ENCODE measurements at places on chromosomes 2 and 18.

- DNase-seq, result no peak
Measured at GRCh38 chr2:113124984-113125855, 2.2 kb upstream of the IL1RN start.

- DNase-seq, result no peak
Measured at GRCh38 chr2:47074691-47075090, 80.4 kb downstream of the STPG4 start.

DNA sequence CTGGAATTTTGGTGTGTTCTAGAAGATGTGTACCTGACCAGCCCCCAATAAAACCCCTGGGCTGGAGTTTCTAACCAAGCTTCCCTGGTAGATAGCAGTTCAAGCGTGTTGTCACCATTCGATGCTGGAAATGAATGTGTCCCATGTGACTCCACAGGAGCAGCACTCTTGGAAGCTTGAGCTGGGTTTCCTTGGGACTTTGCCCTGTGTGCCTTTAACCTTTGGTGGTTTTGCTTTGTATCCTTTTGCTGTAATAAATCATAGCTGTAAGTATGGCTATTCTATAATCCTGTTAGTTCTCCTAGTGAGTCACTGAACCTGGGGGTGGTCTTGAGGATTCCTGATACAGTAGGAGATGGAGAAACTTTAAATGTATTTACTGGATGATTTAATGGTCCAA is 65.2 kb downstream of the KLHL14 start:
- no peak for DNase-seq

DNA sequence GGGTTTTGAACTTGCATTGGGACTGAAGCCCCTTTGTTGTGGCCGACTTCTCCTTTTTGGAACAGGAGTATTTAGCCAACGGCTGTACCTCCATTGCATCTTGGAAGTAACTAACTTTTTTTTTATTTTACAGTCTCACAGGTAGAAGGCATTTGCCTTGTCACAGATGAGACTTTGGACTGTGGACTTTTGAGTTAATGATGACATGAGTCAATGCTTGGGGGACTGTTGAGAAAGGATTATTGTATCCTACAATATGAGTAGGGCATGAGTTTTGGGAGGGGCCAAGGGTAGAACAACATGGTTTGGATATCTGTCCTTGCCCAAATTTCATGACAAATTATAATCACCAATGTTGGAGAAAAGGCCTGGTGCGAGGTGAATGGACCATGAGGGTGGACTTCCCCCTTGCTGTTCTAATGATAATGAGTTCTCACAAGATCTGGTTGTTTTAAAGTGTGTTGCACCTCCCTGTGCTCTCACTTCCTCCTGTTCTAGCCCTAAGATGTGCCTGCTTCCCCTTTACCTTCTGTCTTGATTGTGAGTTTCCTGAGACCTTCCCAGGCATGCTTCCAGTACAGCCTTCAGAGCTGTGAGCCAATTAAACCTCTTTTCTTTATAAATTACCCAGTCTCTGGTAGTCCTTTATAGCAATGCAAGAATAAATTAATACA is 1269.4 kb upstream of the CHAC2 start:
- DNase-seq, result no peak

GRCh38 chr18:41753826-41754225 is 201.2 kb upstream of the PIK3C3 start:
- no peak for DNase-seq

GRCh38 chr18:3623769-3624545 is 174.0 kb downstream of the TGIF1 start:
- no peak for DNase-seq

DNA sequence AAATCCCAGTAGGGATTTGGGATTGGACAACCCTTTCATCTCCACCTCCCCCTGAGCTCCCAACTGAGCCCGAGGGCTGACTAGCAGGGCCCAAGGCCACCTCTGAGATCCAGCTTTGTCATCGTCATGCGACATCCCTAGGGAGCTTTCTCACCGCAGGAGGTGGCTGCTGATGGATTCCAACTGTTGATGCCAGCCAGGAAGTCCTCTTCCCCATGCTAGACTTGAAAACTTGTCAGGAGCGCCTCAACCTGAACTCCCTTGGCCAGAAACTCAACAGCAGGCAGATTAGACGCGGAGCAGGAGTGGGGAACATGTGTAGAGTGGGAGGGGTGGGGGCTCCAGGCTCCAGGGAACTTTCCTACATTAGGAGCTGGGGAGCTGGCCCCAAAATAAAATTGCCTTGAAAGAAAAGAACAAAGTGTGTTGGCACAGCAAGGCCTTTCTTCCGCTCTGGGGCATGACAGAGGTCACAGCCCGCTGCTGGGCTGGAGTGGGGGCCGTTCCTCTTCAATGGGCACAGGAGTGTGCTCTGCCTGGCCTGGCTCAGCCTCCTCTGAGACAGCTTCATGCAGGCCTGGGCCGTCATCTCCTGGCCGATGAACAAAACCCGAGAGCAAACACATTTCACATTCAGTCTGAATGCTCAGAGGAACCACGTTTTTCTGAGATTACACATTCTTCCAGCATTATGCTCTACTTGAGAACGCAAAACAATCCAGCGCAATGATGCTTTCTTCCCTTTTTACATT is 34.5 kb downstream of the EMILIN2 start:
- no peak for DNase-seq

GRCh38 chr2:885230-886071 is 65.2 kb upstream of the SNTG2 start:
- DNase-seq, result no peak

DNA sequence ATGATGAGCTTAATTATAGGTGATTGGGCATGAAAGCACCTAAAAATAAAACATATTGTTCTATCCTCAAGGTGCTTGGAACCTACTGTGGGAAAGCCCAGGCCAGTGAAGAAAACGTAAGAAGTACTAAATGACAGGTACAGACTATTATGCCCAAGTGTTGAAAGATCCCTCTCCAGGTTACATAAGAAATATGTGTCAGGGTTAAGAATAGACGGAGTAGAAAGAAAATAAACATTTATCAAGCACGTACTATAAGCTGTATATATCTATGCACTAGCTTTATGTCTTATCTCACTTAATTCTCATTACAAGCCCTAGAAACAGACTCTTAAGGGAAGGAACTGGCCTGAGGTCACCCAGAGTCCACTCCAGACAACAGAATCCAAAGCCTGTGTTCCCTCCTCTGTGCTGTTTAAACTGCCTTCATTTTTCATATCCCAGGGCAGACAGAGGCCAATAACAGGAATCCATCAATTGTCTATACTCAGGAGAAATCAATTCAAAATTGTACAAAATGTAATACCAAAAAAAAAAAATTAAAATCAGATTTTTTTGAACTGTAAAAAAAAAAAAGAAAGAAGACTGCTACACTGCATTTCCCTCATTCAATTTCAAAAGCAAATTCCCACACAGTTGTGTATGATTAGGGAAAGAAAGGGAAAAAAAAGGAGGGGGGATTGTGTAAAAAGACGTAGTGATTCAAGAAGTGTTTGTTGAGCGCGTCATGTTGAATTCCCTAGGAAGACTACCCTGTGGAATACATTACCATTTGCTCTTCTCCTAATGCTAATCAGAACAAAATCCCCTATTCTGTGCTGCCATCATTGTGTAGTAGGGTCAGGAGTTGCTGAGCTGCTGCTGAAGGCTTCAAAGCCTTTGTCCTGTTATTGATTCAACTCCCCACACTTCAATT is 156.3 kb downstream of the IRS1 start:
- DNase-seq, result no peak

DNA sequence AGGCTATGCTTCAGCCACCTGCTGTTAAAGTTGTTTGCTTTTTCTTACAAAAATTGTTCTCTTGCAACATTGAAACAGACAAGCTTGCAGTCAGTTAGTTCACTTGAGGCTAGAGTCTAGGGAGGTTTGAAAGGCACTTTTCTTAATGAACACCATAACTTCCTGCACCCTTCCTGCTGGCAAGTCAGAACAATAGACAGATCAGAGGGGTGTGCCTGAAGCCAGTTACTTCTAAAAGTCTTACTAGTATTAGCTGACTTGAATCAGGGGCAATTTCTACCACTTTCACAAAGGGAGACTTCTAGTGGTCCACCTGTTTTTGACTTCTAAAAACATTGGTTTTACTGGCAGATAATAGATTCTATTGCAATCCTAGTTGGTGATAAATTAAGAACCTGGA is 367.4 kb upstream of the CDH20 start:
- no peak for DNase-seq

GRCh38 chr2:184049566-184049965 is 548.8 kb upstream of the ZNF804A start:
- DNase-seq, result no peak

DNA sequence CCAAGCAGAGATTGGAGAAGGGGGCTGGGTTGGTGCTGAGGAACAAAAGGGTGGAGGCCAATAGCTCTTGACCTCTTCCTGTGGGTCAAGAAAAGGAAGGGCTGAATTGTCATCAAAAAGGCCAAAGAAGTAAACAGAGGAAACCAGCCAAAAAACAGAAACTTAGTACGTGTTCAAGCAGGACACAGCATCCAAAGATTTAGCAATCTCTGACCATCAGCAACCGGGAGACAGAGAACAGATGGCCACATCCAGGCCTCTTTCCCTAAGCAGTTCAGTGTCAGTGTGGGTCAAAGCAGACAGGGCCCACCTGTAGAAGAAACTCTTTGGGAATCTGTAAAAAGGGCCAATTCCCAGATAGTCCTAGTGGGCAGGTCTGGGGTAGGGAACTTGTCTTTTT is 2.9 kb downstream of the DNPEP start:
- no peak for DNase-seq

DNA sequence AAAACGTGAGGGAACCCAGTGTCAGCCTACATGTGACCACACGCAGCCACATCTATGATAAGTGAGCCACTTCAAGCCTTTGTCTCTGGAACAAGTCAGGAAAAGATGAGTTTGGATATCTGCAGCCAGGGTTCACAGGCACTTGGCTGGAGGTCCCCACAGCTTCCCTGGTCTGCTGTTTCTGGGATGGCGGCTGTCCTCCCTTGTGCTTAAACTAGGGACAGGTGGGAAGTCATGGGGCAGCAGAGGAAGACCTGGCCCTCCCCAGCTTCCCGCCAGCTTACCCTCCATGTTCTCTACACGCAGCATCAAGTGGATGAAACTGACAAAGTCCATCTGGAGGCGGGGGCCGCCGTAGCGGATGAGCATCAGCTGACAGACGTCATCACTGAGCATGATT is 38.5 kb upstream of the GALNT14 start:
- DNase-seq, result no peak

- DNase-seq, result no peak
Measured at GRCh38 chr2:208274748-208275147, 8.7 kb downstream of the PIKFYVE start.

- DNase-seq, result no peak
Measured at GRCh38 chr18:63079114-63079513, 240.5 kb downstream of the BCL2 start.

GRCh38 chr2:163039266-163039665 is 200.7 kb upstream of the KCNH7 start:
- no peak for DNase-seq

- no peak for DNase-seq
Measured at GRCh38 chr2:66919286-66919685, 477.8 kb upstream of the ETAA1 start.

- no peak for DNase-seq
Measured at GRCh38 chr18:9673296-9674251, 34.5 kb upstream of the RAB31 start.

DNA sequence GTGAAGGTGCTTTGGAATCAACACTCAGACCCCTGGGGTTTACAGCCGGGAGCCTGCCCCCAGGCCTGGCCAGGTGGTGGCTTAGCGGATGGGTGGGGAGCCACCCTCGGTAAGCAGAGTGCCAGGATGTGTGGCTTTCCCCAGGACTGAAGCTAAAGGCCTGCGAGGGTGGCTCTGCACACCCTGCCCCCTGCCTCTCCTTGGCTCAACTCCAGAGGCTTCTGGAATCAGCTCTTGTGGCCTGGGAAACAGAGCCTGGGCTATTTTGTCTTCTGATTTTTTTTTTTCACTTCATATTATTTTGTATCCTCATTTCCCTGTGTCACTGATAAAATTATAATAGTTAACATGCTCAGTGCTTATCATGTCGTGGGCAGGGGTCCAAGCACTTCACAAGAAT is 79.8 kb downstream of the RHOB start:
- DNase-seq, result no peak

GRCh38 chr2:18176679-18177215 is 298.3 kb downstream of the KCNS3 start:
- DNase-seq, result no peak

DNA sequence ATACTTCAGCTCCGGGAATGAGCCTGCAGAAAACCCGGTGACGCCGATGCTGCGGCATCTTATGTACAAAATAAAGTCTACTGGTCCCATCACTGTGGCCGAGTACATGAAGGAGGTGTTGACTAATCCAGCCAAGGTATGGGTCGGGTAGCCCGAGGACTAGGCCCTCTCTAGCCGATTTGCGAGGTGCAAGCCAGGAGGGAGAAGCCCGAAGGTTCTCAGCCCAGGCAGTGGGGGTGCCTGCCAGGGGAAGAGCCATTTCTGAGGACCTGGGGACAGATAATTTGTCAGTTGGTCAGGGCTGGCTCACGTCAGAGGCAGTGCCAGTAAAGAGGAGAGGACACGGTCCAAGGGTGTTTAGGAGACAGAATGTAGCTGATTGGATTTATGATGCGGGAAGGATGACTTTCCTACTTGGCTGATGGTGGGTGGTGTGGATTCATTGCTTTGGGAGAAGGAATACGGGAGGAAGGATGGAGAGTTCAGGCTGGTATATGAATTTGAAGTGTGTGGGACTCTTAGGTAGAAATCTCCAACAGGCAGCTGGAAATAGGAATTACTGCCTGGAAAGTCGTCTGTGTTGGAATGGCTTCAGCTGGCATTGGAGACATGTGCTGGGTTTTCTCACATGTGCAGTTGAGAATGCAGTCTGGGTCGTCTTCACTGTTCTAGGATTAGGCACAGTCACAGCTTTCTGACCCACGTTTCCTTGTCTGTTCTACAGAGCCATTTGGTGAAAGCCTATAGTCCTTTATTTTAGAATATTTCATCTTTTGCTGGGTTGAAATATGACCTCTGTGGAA is 874 bp downstream of the NDUFAF7 start:
- DNase-seq, result no peak

- DNase-seq, result no peak
Measured at GRCh38 chr18:47986620-47987387, 56.3 kb upstream of the SMAD2 start.

- no peak for DNase-seq
Measured at GRCh38 chr2:188889187-188889586, 85.0 kb upstream of the COL3A1 start.

DNA sequence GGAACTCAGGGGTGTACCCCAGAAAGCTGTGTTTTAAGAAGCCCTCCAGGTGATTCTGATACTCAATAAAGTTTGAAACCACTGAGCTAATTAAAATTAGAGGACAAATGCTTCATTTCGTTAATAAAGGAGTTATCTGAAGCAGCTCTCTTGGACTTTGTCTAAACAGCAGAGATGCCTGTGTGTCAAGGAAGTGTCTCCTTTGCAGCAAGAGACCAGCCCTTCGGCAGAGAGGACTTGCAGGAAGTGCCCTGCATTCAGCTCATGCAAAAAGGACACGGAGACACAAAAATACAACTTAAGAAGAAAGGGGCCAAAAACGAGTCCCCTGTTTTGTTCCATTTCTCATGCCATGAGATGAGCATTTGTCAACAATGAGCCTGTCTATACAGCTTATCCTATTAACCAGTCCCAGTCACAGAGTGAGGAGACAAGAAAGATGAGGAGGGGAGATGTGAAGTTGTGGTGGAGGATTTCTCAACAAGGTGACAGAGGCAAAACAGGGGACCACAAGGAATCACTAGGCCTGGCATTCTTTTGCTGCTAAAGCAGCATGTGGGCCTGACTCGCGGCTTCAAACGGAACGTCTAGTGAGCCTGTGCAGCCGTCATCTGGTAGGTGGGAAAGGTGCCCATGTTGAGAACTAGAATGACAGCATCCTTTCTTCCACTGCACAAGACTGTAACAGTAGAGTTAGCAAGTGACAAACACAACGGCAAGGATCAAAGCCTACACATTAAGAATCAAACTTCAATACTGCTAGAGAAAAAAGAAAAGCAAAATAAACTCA is 152.3 kb downstream of the ANTXR1 start:
- DNase-seq, result no peak
